ENCODE measurements at places on chromosomes 3 and 15. TPM values are rescaled to one million over a fixed set of nuclear protein-coding genes. Genes with fewer than 3 reads are reported as not detected.

The ALDH1A2 gene
- 0.95 TPM for total RNA-seq

The MAPKBP1 gene
- total RNA-seq = 38.2 TPM

The POPDC2 gene
- 3.9 TPM for total RNA-seq

The SCG5 gene
- total RNA-seq = not detected

The DISP2 gene
- total RNA-seq = 0.03 TPM

The HIGD1A gene
- 22.8 TPM for total RNA-seq

DNA sequence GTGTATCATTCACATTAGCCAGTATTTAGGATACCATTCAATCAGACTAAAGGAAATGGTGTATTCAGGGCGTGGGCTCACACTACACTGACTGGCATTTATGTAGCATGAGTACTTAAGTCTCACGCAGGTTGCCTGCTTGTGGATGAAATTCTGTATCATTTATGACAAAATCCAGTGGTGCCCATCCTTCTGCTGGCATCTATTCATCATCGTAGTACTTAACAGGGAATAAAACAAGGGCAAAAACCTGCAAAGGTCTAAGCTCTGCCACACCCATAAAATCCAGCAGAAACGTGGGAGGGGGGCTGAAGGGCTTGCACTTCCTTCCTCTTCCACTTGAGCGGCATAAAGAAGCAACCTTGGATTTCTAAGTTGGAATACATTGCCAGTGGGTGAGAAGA is 2.7 kb downstream of the GAP43 start:
- no peak for DNase-seq

GRCh38 chr3:177571944-177572315 is 374.6 kb upstream of the TBL1XR1 start:
- DNase-seq = no peak

DNA sequence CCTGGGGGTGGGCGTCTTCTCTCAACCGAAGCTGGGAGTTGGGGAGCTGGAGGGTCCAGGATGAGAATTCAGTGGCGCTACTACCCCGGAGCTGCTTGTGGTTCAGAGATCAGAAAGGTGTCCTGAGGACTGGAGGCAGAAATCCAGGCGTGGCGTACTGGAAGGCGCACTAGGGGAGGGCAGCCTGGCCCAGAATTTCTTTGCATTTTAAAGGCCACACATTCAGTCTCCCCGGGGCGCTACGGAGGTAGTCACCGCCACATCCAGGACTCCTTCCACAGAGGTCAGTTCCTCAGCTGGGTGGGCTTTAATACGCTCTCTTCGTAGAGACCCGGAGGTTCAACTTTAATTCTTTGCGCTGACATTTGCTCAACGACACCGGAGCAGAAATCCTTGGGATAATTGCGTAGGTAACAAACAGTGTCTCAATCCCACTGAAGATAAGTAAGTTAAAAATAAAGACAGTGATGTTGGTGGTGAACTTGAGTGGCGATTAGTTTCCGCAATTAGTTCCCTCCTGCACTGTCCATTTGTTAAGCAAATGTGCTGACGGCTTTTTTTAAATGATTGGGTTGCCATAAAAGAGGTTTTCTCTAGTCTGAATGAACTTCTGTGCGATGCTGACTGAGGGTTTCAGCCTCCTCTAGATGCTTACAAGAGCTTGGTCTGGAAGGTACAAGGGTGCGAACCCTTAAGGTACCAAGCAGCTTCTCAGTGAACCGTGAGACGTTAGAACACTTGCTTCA is 535 bp downstream of the MCTP2 start:
- DNase-seq = no peak

- no peak for DNase-seq
Measured at GRCh38 chr3:143187111-143187510, 67.5 kb downstream of the CHST2 start.

DNA sequence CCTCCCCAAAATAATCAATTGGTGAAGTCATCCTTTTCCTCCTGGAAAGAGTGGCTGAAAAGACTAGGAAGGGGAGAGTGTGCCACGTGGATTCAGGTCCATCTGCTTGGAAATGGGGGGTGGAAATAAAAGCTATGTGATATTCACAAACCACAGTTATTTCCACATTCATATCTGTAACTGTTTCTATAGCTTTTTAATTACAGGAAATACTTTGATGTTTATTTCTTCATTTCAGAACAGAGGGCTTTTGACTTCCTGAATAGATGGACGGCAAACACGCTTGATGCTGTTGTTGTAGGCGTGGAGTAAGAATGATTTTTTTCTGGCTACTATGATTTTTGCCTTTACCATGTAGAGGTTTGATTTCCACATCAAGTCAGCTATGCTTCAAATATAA is 10.1 kb downstream of the AADACL2 start:
- no peak for DNase-seq

DNA sequence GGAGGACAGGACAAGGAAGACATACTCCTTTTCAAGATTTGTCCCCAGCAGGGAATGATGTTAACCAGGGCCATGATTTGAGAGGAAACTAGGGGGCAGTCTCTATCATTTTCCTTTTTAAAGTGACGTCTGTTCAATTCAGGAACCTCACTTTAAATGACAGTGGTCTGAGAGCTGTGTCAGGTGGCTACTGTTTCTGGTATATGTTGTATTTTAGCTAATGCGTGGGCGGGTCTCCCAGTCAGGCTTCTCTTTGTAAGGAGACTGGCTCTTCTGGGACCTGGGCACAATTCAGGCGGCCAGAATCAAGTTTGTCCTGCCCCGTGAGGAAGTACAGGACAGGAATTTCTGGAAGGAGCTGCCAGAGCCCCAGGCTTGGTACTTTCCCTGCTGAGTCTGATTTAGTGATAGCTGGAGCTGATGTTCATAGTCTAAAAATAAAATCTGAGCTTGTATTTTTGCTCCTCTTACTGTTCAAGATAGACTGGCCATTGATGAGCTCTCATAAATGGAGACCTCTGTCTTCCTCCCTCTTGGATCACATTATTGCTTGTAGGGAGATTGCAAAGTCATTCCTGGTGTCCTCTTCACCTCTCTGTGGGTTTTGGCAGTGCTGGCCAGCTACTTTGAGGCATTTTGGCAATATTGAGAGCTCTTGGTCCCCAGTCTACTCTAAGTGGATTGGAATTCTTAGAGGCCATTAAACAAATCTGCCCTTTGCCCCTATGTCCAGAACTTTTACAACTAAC is 25.6 kb downstream of the SQOR start:
- DNase-seq = no peak

GRCh38 chr3:141412087-141412935 is 44.0 kb downstream of the ZBTB38 start:
- DNase-seq = peak; percentile 54

- peak; percentile 54 for DNase-seq
Measured at GRCh38 chr15:65981837-65982626, 112.7 kb downstream of the RAB11A start.

GRCh38 chr15:89141885-89142284 is 53.6 kb downstream of the ABHD2 start:
- DNase-seq = no peak

DNA sequence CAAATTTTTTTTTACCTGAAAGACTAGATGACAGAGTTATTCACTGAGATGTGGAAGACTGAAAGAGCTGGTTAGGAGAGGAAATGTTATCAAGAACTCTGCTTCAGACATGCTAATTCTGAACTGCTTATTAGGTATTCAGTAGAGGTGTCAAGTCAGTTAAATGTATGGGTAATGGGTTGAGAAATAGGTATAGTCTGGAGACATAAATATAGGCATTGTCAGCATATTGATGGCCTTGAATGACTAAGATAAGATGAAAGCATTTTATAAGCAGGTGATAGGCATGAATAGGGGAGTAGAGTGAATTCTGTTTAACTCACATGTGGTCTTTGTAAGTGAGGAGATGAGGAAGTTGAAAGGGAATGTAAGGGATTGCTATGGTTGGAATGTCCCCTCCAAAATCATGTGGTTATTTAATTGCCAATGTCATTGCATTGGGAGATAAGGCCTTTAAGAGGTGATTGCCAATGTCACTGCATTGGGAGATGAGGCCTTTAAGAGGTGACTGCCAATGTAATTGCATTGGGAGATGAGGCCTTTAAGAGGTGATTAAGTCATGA is 904.2 kb downstream of the CADM2 start:
- no peak for DNase-seq

DNA sequence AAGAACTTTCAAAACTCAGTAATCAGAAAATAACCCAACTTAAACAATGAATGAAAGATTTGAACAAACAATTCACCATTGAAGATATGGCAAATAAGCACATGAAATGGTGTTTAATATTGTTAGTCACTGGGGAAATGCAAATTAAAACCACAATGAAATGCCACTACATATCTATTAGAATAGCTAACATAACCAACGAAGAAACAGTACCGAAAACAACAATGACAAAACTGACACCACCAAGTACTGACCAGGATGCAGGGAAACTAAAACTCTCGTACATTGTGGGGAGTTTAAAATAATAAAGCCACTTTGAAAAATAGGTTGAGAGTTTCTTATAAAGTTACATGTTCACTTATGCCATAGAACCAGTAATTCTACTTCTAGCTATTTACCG is 69.1 kb downstream of the KBTBD8 start:
- no peak for DNase-seq

GRCh38 chr3:140602781-140603180 is 75.1 kb upstream of the TRIM42 start:
- DNase-seq = no peak

DNA sequence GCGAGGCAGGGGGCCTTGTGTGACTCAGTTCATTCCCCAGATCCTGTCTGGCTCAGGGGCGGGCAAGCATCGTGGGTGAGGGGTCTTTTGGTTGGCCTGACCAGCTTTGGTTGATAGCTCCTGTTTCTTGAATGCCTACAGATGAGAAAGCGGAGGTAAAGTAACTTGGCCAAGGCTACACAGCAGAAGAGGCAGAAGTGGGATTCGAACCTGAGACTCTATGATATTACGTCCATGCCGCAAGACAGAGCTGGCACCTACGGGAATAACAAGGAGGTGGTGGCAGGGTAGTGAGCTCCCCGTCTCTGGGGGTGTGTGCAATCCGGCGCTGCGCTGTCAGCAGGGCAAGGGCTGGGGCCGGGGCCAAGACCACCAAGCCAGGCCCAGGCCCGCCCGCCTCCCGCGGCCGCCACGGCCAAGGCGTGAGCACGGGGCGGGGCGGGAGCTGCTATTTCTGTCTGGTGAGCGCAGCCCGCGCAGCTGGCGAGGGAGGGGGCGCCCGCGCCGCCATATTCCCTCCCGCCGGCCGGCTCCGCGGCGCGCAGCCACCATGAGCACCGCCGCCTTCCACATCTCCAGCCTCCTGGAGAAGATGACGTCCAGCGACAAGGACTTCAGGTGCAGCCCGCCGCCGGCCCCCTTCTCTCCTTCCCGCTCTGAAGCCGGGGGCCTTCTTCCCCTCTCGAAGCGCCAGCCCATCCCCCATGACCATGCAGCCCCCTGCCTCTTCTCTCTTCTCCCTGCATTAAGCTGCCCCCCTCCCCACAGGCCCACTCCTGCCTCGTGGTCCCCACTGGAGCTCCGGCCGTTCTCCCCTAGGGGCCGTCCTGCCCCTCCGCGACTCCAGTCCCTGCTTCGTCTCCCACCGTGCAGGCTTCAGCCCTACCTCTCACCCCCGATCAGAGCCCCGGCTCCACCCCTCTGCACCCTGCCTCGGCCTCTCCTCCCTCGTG is at the start of gene CAND2:
Gene CAND2, plus strand, starts transcription at position 510 of the 953 bp plus-strand sequence. Its CDS starts 41 bp downstream, at position 551.
- DNase-seq = peak; percentile 42

- DNase-seq = no peak
Measured at GRCh38 chr15:34609102-34610057, 25.9 kb upstream of the GOLGA8B start.

DNA sequence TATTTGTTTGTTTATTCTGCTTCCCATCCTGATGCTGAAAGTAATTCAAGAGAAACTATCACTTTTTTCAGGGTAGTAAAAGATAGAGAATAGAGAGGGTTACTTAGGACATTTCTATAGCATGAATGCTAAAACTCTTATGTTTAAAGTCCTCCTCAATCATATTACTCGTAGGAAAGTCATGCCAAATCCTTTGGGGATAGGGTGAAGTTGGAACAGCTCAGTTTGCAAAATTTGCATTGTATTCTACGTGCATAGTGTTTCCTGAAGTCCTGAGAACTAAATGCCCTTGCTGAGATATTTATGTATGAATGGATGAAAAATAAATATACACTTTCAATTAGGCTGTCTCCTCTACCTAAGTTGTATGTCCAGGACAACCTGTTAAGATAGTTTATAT is 14.6 kb downstream of the PLSCR5 start:
- no peak for DNase-seq

- DNase-seq = no peak
Measured at GRCh38 chr3:19331931-19332330, 183.6 kb downstream of the KCNH8 start.

DNA sequence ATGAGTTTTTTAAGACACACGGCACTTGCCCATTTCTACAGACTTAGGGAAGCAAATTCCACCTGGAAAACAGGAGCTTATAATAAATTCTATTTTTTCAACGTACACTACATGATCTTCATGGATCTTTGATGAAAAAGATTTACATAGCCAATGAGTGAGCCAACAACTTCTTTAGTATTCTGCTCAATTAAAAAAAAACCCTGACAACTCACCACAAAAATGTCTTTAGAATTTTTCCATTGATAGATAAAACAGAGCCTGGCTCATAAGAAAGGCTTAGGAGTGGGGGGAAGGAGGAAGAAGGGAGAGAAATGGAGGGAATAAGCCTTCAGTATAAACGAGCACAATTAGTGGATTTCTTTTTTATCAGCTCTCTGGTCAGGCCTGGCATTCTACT is 126.7 kb downstream of the ATP10A start:
- no peak for DNase-seq

GRCh38 chr3:53865732-53866499 is 16.0 kb downstream of the ACTR8 start:
- DNase-seq = no peak

Measured in T-cell (primary cell).